Aorta (tissue), 5 donors: ENCODE measurements at places on chromosomes 5 and 9.

DNA sequence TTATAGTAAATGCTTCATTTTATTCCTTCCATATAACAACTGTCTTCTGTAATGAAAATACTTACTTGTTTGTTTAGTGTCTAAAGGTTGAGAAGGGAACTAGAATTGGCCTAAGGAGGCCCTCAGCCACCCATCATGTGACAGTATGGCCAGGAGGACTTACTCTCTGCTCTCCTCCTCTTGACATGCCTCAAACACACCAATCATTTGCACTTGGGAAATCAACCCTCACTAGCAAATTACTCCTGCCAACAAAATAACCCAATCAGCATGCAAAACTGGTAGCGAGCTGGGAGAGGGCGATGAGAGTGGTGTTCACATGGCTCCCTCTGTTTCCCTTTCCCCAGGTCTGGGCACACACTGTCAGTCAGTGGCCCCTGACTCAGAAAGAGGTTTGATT, 58.6 kb upstream of the MEF2C start:
- no peak for DNase-seq

DNA sequence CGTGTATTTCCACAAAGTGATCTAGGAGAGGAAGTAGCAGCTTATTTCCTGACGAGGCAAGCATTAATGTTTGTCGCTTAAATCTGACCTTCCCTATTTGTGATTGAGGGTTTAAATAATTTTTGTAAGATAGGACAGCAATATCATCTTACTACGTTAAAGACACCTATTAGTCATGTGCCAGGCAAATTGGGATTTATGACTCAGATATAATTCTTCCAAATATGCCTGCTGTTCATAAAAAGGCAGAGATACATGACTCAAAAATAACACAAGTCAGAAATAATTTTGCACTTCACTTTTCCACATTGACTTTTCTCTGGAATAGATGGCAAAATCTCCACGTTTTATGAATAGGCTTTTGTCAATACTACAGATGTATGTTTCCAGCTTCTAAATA, 43.0 kb upstream of the CDH12 start:
- DNase-seq: no peak

DNA sequence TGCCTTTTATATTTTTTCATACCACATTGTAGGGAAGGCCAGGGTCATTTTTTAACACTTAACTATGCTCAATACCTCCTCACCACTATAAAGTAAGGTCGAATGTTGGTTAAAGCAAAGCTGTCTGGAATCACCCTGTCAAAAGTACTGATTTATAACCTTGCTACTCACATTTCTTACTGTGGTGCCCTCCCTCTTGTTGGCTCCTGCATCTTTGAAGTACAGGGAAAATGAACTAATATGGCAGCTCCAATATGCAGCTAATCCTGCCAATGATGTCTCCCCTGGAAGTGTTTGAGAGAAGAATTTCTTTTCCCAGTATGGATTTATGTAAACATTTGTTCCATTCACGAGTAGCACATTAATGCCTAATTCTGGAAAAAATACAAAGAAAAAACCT, 108.4 kb upstream of the RPS23 start:
- DNase-seq: no peak

GRCh38 chr9:116450378-116451139, 236.5 kb upstream of the TRIM32 start:
- no peak for DNase-seq

- DNase-seq: no peak
These were observed 4.6 kb downstream of the TUBB4B start for GRCh38 chr9:137245450-137246421.

DNA sequence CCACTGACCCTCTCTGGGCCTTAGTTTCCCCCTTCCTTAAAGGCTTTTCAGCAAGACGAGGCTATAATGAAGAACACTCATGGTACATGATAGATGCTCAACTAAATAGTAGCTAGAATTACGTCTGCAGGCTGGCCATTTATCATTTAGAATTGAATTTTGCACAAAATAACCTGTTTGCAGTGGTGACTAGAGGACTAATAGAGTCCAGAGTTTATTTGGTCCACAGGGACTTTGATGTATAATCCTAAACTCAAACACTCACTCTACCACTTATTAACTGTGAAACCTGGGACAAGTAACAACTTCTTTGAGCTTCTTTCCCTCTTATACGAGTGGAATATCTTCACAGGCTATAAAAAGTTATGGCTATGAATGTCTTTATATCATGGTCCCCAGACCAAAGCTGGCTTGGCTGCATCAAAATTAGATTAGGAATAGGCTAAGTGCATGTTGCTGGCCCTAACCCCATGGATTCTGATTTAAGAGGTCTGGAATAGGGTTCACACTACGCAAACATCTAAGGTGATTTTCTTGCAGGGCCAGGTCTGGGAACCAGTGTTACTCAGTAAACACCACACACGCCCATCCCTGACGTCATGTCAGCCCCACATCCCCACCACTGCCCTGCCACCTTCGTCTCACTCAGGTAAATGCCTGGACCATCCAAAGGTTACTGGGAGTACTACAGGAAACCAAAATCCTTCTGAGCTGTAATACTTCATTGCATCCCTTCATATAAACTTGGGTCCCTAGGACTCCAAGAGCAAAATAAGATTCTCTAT, 150.6 kb downstream of the FRMD3 start:
- no peak for DNase-seq

DNA sequence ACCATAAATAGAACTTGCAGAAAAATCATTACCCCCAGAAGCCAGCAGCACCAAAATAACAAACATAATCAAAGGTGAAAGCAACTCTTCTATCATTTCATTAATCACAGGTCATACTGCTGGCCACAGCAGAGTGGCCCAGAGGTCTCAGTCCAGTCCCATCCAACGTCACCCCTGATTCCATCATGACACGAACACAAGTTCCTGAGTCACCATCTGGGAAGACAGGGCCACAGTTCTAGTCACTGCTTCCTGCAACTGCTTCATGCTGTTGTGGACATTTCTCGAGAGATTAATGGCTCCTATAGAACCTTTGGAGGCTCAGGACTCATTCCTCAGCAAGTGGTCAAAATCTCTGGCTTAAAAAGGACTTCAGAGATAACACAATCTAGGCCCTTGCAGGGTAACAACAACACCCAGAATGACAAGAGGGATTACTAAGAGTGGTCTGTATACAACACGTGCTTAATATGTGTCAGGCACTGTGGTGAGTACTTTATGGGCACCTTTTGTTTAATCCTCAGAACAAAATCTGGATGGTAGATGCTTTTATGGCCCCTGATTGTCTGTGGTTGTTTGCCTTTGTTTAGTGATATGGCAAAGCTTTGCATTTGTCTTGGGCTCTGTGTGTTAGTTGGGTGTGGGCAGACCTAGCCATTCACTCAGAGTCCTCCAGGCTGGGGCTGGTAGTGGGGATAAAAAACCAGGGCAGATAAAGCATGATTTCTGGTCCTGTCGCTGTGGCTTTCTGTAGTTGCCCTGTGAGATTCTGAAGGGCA, 184.3 kb downstream of the DAB2IP start:
- DNase-seq: no peak

GRCh38 chr5:156388233-156388632, 61.3 kb downstream of the SGCD start:
- DNase-seq: no peak

DNA sequence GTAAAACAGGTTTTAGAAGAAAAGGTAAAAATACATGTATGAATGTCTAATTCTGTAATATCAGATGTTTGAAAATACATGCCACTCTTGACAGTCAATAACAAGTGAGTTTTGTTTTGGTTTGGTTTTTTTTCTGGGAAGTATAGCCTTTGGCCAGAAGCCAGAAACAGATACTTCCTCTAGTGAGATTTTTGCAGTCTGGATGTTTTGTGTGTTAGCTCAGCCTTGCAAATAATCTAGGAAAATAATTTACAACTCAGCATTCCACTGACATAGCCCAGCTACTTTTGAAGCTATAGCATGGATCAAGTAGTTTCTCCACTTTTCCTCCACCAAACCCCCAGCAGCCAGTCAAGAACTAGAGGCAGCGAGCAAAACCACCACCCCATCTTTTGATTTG, 56.7 kb downstream of the SLC1A1 start:
- no peak for DNase-seq

DNA sequence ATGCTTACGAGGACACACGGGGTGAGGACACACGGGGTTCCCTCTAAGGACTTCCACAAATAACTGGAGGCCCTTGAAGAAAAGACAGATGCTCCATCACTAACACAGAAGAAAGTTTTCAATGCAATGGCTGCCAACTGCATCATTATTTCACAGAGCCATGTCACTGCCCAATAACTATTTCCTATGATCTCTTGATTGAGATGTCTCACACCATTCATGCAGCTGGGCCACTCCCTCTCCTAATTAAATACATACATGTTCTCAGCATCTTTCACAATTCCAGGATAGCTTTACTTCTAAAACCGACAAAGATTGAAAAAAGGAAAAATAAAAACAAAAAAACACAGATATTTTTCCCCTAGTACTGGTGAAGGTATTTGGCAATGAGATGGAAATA, 650.8 kb downstream of the SEMA5A start:
- no peak for DNase-seq

DNA sequence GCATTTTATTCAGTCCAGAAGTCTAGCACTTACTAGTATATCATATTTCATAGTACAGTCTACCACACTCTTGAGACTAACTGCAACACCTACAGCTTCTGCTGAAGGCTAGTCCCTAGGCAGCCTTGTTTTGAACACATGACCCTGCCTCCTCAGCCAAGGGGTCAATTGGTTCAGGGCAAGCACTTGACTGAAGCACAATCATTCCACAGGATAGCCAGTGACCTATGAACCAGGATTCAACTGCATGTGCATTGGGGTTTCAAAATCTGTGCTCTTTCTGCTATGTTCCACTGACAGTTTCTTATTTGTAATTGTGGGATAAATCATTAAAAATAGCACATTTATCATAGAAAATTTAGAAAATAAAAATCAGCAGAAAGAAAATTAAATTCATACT, 186.8 kb downstream of the TMEM161B start:
- DNase-seq: no peak

- no peak for DNase-seq
These were observed 191.2 kb downstream of the ACTL7B start for GRCh38 chr9:108664309-108665255.

DNA sequence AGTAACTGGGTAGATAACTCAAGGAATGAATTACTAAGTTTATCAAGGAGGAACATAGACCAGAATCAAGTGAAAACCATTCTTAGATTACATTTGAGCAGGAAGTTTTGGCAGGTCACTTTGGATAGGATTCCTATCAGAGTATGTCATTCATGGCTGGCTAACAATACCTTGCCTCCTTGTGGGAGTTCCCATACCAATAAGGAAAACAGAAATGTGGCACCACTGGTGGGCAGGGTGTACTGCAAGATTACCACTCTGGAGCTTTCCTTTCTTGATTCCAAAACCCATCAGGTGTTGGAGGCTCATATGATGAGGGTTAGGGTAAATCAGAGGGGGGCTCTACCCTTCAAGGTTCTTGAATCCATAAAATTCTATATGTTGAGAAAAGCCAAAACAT, 18.6 kb upstream of the SPATA31D1 start:
- DNase-seq: no peak

DNA sequence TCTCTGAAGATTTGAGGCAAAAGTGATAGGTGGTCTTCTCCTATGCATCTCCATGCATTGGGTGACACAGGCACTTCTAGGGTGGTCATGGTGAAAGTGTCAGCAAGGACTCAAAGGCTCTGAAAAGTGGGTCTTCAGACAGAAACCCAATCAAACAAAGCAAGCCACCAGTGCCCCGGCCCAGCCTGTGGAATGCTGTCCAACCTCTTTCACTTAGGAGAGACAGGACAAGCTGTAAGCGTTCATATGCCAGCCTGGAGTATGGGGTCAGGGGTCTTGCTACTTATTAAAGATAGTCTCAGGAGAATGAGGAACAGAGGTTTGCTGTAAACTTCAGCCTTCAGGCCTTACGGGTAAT, 324.5 kb downstream of the GADD45G start:
- DNase-seq: no peak

- DNase-seq: peak; percentile 39
These were observed 76.5 kb downstream of the PHF2 start for GRCh38 chr9:93652604-93653592.

GRCh38 chr9:83065233-83065632, 2.3 kb upstream of the RASEF start:
- no peak for DNase-seq

DNA sequence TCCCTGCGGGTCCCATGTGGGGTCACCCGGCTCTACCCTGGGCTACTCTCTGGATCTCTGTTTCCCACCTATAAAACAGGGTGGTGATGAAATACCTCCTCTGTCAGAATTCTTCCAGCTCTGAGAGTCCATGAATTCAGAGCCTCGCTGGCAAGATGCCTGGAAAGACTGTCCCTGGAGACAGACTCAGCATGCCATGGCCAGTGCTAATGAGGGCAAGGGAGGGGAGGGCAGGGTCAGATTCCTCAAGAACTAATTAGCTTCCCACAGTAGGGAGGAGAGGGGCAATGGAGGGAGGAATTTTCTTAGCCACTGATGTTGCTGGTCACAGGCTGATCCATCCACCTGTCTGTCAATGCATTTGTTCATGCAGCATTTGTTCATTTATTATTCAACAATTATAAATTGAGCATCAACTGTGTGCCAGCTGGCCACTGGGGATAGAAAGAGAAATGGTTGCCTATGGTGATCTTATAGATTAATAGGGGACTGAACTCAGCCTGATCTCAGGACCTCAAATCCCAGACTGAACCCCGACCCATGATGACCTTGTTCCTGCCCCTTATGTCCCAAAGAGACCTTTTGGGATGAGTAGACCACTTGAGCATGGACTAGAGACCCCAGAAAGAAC, 4.7 kb downstream of the SYNPO start:
- peak; percentile 84 for DNase-seq

DNA sequence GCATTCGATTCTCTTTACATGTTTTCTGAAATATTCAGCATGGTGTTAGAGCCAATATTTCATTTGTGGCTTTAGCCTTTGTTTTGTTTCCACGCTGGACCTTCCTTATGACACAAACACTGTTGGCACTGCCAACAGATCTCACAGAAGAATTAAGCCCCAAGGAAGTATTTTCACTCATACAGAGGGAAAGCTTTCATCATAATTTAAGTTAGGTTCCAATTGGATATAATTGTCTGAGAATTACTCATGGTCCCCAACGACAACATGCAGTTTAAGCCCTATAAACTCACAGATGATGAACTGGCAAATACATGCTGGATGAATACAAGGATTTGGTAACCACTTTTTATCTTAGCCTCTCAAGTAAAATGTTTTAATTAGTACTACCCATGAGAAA, 259.5 kb downstream of the EBF1 start:
- DNase-seq: no peak

GRCh38 chr5:109374625-109375024, 35.1 kb downstream of the PJA2 start:
- DNase-seq: no peak

- DNase-seq: peak; percentile 55
These were observed 26.3 kb downstream of the OR2V2 start for GRCh38 chr5:181173420-181174342.

GRCh38 chr5:14032918-14033317, 88.4 kb upstream of the DNAH5 start:
- DNase-seq: no peak

- no peak for DNase-seq
These were observed 2.8 kb downstream of the CDH10 start for GRCh38 chr5:24642022-24642421.
